ENCODE measurements at places on chromosomes 12 and 14. TPM values are rescaled to one million over a fixed set of nuclear protein-coding genes. Genes with fewer than 3 reads are reported as not detected.

- no peaks in the 10 kb centered on the region for H3K4me1 ChIP-seq
- no peaks in the 10 kb centered on the region for H3K27me3 ChIP-seq
These were observed 106.1 kb downstream of the DPF3 start for GRCh38 chr14:72787841-72788240.

- DNase-seq, result no peak
- H3K27me3 ChIP-seq, result no peaks in the 10 kb centered on the region
- no peak overlapping the region for H3K27ac ChIP-seq
- no peaks in the 10 kb centered on the region for H3K36me3 ChIP-seq
- no peaks in the 10 kb centered on the region for H3K4me1 ChIP-seq
These were observed 39.2 kb downstream of the ZCRB1 start for GRCh38 chr12:42286741-42287140.

Gene KLRC4
- 10.6 TPM for total RNA-seq

Gene CLEC4E
- total RNA-seq, result 47.8 TPM

- no peaks in the 10 kb centered on the region for H3K27me3 ChIP-seq
- no peaks in the 10 kb centered on the region for H3K4me1 ChIP-seq
- H3K4me3 ChIP-seq, result no peak overlapping the region
- no peaks in the 10 kb centered on the region for H3K36me3 ChIP-seq
- H3K27ac ChIP-seq, result no peak overlapping the region
These were observed 769.4 kb upstream of the USP15 start for GRCh38 chr12:61490526-61491498.

DNA sequence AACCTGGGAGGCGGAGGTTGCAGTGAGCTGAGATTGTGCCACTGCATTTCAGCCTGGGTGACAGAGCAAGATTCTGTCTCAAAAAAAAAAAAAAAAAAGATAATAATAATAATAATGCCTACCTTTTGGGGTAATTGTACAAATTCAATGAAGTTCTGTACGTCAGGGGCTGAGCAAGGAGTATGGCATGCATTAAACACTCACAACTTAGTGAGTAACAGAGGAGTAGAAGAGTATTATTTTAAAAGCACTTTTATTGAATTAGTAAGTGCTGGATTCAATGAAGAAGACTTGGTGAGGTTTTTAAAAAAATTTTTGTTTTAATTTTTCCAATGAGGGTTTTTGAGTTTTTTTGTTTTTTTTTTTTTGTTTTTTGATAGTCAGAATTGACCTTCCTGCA, 783.6 kb upstream of the TBX3 start:
- H3K27ac ChIP-seq, result no peak overlapping the region
- no peaks in the 10 kb centered on the region for H3K4me1 ChIP-seq
- peaks cover 4% of the 10 kb centered on the region for H3K27me3 ChIP-seq
- no peak for DNase-seq
- H3K4me3 ChIP-seq, result no peak overlapping the region
- H3K36me3 ChIP-seq, result no peaks in the 10 kb centered on the region

- H3K4me3 ChIP-seq, result no peak overlapping the region
- no peaks in the 10 kb centered on the region for H3K4me1 ChIP-seq
- no peaks in the 10 kb centered on the region for H3K36me3 ChIP-seq
- DNase-seq, result no peak
- H3K27me3 ChIP-seq, result no peaks in the 10 kb centered on the region
- no peak overlapping the region for H3K27ac ChIP-seq
These were observed 360.5 kb downstream of the FUT8 start for GRCh38 chr14:65772921-65773574.

Measured in spleen (tissue), 13 donors.